Amniotic stem cell (primary cell): ENCODE measurements at places on chromosomes 6 and 20.

GRCh38 chr20:44888226-44889103, 3.0 kb downstream of the YWHAB start:
- DNase-seq: no peak

- DNase-seq: no peak
Measured at GRCh38 chr6:2861060-2861821, 19.6 kb upstream of the SERPINB1 start.

- DNase-seq: no peak
Measured at GRCh38 chr6:14953836-14954235, 292.0 kb upstream of the JARID2 start.

DNA sequence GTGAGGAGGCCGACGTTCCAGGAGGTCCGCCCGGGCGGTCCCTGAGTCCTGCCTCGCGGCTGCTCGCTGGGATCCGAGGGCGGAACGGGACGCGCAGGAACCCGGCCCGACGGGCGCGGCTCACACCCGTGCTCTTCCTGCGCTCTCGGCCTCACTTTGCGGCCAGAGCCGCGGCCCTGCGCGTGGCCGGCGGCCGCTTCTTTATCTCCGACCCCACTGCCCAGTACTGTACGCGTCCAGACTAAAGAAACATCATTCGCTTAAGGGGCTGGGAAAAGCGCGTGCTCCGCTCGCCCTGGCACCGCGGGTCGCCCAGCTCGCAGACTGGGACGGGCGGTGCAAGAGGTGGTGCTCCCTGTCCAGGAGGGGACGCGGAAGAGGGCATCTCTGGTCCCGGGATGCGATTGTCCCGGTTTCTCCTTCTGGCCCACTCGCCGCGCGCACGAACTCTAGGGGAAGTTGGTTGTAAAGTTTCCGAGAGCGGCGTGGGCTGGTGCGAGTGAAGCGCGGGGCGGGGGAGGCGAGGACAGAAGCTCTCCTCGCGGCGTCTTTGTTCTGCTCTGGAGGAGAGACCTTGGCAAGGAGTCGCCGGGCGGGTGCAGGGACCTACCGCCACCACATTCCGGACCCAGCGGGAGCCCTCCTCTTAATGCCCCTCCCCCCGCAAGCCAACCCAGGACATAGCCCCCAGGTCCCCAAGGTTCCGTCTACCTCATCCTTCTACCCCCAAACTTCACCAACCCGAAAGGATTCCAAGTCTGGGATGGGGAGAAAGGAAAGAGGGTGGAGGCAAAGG, 71.0 kb downstream of the SOX4 start:
- no peak for DNase-seq

- DNase-seq: no peak
Measured at GRCh38 chr6:112274774-112275173, 20.4 kb upstream of the LAMA4 start.

DNA sequence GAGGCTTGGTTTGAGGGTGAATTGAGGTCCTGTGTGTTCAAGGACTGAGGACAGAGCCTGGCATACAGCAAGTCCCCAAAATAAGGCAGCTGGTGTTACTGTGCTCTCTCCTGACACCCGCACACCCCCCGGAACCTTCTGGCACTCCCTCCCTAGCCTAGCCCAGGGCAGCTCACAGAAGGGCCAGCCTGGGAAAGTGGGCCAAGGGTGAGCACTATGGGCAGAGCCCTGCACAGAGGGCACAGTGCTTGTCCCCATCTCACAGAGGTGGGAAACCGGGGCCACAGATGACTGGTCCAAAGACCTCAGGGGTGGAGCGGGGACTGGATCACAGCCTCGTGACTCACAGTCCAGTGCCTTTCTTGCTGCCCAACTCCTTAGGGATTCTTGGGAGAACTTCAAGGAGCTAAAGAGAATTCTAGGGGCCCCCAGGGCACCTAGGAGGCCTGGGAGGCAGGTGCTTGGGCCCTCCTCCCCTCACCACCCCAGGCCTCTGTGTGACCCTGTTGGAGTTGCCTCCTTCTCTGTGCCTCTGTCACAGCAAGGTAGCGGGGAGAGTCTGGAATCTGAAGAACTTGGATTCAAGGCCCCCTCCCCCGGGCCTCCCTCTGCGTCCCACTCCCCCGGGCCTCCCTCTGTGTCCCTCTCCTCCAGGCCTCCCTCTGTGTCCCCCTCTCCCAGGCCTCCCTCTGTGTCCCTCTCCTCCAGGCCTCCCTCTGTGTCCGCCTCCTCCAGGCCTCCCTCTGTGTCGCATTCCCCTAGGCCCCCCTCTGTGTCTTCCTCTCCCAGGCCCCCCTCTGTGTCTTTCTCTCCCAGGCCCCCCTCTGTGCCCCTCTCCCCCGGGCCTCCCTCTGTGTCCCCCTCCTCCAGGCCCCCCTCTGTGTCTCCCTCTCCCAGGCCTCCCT, 13.5 kb downstream of the DLGAP4 start:
- no peak for DNase-seq

DNA sequence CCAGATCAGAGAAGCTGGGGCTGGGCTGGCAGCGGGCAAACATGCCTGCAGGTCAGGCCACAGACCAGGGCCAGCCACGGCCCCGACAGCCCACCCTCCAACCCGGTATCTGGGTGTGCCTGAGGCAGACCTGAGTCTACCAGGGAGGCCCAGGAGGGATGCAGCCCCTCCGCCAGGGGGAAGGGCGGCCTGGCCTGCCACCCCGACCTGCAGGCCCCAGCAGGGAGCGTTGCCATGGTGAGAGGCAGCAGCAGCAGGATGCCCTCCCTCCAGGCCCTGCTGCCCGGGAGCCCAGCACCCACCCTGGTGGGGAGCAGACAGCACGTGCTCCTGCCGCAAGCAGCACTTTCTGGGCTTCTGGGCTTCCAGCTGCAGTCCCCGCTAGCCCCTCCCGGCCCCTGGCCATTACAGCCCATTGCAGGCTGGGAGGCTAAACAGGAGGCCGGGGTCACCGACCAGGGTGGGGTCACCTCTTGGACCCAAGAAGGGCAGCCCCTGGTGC, 3.8 kb upstream of the EEF1A2 start:
- DNase-seq: no peak

- DNase-seq: no peak
Measured at GRCh38 chr6:144055121-144055931, 40.0 kb downstream of the SF3B5 start.
